ENCODE measurements at places on chromosomes 5 and 9.

DNA sequence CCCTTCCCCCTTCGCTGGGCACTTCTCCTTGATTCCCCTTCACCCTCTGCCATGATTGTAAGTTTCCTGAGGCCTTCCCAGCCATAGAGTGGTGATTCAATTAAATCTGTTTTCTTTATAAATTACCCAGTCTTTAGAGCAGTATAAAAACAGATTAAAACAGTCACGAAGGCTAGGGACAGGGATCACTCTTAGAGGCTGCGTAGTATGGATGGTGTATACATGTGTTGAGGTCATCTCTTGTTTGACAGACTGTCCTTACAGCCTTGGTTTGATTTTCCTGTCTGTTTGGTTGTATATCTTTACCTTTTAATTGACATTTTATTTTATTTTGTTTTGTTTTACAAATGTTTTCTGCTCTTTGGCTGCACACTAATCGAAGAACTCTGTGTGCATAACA, 1155.7 kb upstream of the CDH18 start:
- no peak for DNase-seq

- DNase-seq = no peak
Measured at GRCh38 chr9:31253800-31254762, 1130.4 kb upstream of the ACO1 start.

DNA sequence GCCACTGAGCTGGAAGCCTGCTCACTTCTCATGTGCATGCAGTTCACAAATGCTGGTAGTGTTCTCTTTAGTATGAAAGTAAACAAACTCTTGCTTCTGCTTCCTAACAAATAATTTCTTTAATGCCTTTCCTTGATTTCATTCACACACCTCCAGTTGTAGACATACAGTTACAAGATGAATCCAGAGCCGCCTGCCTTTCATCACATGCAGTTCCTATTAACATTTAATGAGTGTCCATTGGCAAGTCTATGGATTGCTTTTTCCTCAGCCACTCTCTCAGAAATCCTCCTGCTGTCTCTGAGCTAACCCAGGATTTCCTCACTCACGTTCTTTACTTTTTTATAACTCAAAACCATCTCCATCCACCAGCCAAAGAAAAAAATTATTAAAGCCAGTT, 408.6 kb downstream of the BNC2 start:
- no peak for DNase-seq

DNA sequence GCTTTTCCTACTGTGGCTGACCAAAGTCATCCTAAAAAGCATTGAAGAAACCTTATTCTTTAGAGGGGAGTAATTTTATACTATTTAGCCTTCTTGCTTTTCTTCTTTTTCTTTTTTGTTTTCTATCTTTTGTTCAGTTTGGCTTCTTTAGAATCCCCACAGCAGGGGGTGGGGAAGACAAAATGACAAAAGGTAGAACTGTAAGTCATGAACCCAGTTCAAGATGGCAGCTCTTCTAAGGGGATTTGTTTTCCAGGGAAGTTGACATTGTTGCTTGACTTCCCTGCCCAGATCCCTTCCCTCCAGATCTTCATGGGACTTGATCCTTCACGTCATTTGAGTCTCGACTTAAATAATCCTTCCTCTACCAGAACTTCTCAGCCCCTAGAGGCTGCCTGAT, 692.4 kb upstream of the DMAC1 start:
- DNase-seq = no peak

DNA sequence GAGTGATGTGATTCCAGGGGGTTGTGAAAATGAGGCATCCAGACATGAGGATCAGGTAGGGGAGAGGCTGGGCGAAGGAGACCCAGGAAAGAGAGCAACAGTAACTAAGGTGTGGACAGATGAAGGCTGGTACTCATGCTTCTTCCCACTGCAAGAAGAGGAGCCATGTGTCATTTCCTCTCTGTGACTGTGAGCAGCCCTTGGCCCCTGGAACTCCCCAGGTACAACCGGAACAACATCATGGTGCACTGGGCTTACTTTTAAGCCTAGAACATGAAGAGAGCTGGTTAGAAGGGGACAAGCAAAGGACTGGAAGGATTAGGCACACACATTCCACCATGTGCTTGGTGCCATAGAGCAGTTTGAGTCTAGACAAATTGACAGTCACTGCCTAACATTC, 10.9 kb upstream of the IL12B start:
- no peak for DNase-seq

DNA sequence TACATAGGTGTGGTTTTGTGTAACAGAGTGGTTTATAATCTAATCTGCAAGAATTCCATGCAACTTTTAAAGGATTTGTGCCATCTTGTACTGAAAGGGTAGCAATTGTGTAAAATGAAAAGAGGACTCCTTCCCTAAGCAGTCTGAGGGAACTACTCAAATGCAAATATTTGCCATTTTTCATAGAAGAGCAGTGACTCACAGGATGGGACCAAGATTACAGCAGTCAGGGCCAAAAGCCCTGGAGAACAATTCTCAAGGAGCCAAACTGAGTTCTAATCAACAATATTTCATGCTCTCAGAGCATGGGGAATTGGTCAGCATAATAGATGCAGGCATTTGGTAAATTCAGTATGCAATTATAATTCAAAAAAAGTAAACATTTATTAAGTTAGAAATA, 495.8 kb downstream of the CHSY3 start:
- DNase-seq = no peak

DNA sequence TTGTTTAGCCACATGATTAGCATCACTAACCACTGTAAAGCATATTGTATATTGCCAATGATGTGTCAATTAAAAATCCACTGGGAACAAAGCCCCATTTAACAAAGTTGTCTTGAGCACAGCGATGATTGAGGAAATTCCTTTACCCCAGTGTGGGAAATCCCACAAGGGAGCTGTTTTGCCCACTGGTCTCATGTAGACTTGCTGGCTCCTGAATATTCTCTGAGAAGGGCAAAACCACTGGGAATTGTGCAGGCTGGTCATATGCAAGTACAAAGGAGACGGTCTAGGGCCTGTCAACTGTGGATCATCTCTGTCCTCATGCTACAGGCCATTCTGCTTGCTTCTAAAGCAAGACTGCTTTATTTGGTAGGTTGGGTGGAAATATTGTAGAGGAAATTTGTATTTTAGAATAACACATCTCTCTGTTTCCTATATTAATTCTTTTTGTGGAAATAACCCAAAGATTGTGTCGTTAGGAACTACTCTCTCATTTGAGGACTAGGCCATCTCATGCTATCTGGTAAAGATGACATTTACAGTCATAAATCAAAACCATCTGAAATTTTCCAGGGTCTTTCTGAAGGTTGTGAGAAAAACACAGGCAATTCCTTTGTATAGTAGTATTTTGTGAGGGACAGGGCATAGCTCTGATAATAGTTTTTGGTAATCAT, 60.2 kb downstream of the PARP8 start:
- no peak for DNase-seq

DNA sequence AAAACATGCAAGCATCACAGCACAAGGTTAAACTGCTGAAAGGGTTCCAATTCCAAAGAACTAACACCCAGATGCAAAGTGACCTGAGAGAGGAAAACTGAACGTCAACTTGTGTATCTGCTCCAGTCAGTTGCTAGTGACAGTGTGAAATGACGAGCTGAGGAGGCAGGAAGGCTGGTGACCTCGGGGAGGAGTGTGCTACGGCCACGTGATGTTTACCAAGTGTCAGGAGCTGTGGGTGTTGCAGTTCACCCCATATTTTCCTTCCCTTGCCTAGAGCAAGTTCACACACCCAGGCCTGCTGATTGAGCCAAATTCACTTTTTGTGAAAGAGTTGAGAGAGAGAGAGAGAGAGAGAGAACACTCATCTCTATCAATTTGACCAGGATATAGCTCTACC, 231.6 kb upstream of the ANKH start:
- DNase-seq = no peak

GRCh38 chr9:37290940-37291485, 131.5 kb upstream of the GRHPR start:
- no peak for DNase-seq

- peak; percentile 75 for DNase-seq
Measured at GRCh38 chr5:123515904-123516303, 3.9 kb downstream of the CSNK1G3 start.

Data from CD4-positive, alpha-beta T cell treated with Interleukin-15 for 4 hours (primary cell).